Astrocyte of the hippocampus (primary cell): ENCODE measurements at places on chromosomes 1 and 21.

DNA sequence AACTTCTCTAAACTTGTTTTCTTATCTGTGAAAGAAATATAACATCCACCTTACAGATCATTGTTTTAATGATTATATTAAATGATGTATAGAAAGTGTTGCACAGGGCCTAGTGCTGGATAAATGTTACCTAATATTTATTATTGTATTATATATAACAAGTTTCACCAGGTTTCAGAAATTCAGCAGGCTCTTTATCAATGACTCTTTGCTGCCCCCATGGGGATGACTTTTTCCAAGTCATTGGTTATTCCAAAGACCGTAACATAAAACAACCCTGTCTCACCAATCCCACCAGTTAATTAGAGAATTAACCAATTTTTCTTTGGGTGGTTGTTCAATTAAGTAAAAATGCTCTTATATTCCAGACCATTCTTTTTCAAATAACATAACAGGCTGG lies 7.3 kb upstream of the DEDD start:
- peak; percentile 51 for DNase-seq

GRCh38 chr1:166470014-166470413 lies 303.2 kb upstream of the FAM78B start:
- no peak for DNase-seq

GRCh38 chr1:31434979-31435378 lies 22.0 kb downstream of the SERINC2 start:
- DNase-seq, result no peak

GRCh38 chr1:51936531-51936930 lies 54.0 kb downstream of the RAB3B start:
- DNase-seq, result no peak

GRCh38 chr21:38269576-38269936 lies 12.8 kb downstream of the KCNJ15 start:
- DNase-seq, result no peak

DNA sequence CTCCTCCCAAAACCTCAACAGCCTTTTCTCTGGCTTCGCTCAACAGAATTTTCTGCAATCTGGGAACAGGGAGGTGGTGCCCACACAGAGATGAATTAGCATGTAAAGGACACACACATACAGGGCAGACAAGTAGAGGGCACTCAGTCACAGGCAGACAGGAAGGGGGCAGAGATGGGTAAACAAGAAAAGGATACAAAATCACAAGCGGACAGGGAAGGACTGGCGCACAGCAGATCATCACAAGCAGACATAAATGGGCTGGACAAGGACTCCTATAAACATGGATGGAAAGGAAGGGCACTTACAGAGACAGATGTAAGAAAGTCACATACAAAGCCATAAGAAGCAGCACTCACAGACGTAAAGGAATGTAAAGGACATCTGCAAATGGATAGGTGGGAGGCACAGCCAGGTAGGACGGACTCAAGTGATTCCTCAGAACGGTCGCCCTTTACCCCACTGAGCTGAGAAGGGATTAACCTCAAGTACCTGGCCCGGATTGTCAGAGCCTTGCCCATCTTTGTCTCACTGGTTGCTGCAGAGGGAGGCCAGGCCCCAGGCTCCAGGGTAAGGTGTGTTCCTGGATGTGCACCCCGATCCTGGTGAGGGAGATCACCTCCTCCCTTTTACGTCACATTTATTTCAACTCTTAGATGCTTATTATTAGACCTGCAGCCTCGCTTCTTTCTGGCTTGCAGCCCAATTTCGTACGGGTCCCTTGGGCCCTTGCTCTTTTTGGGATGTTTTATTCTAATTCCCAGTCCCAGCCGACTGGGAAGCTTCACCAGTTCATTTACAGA lies 836 bp upstream of the PRCC start:
- peak; percentile 25 for DNase-seq

- no peak for DNase-seq
These were observed 62.1 kb downstream of the DEGS1 start for GRCh38 chr1:224245188-224245587.

DNA sequence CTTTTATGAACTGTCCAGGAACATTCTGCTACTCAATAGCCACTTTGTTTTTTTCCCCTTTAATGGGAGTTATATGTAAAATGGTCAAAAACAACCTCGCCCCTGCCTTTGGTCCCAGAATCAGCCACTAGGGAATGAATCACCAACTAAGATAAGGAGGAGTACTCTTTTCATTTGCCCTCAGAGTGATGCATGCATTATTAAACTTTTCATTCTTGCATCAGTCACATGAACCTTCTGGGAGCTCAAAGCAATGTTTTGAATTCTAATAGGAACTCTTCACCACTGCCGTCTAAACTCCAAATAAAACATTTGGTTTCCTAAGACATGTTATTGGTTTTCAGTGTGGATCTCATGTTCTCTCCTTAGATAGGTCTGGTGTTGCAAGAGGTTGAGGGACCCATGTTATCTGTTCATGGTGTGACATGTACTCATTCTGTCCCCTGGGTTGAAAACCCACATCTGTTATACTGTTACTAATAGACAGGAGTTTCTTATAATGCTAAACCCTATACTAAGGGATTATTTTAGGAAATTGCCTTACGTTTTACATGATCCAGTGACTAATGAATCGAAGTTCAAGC lies 17.8 kb upstream of the HSD17B7 start:
- DNase-seq, result peak; percentile 7

DNA sequence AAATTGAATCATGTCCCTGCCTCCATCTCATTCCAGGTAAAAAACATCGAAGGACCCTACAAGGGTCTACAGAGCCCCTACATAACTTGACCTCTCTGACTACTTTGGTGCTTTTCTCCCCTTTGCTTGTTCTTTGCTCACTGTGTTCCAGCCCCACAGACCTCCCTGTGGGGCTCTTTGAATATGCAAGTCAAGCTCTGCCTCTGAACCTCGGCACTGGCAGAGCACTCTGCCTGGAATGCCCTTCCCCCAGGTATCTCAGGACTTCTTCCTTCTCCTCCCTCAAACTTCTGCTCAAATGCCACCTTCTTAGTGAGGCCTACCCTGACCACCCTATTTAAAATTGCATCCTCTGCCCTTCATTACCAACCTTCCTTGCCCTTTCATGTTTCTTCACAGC lies 87.8 kb upstream of the CD34 start:
- DNase-seq, result no peak

DNA sequence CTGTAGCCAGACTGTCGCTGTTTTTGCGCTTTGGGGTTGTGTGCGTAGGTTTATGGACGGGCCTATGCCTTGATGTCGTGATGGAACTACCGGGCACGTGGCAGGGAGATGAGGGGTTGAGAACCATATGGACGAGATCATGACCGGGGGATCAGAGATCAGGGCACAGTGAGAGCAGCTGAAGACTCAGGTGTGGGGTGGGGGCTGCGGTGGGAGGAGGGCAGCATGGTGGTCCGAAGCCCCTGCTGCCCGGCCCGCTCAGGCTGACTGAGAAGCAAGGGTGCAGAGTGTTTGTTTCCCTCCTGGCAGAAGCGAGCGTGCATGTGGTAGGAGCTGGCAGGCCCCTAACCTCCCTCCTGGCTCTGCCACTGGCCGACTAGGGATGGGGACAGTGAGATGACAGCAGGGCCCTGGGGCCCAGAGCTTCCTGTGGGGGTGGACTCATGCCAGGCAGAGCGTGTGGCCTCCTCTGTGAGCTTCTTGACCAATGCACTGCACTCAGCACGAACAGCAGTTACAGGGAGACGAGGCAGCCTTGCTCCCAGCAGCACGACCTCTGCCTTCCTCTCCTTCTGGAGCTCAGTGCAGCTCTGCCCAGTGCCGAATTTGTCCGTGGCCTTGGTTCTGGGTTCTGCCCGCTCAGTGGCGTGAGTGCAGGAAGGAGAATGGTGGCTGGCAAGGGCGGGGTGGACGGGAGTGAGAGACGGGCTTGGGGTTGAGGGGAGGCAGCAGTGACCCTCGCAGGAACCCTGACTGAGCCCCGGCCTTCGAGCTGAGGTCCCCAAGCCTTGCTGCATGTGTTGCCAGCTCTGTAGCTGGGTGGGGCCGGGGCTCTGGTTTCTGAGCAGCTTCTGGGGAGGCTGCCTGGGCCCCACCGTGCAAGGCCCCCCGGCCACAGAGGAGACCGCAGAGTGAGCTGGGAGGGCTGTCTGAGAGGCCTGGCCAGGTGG lies 22.2 kb upstream of the LRRC3 start:
- DNase-seq, result no peak

- no peak for DNase-seq
These were observed 179.9 kb downstream of the COL24A1 start for GRCh38 chr1:85976516-85977205.

DNA sequence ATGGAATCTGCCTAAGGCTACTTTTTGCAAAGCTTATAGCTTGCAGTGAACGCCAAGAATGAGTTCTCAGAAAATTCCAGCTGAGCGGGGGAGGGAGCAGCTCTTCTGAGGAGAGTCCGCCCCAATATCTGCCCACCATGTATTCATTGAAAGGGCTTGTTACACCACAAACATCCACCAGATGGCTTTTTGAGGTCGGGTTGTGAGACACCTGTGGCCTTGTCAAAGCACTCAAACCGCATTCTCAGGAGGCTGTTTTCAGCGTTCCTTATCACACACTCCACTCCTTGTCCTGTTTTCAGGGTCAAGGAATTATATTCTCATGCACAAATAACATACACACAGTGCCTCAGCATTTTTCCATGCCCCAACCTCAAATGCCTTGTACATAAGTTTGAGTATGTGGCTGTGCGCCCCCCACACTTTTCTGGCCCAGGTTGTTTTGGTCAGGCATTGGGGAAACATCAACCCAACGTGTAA lies 3.9 kb upstream of the C4BPB start:
- peak; percentile 81 for DNase-seq

DNA sequence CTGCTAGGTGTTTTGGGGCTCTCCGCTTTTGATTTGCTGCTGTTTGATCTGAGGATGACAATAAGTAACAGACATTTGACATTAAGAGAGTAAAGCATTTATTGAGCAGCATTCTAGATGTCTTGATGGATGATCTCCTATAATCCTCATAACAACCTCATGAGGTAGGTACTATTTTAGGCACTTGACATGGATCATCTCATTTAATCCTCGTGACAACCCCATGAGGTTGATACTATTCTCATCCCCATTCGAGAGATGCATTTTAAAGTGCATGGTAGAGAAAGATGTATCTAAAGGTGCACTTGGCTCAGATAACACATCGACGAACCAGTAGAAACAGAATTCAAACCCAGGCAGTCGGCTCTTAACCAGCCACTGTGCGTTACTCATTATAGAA lies 26.6 kb downstream of the TCEA3 start:
- DNase-seq, result no peak
